RCC 7860 (cell line): ENCODE measurements at places on chromosomes 7 and 10.

GRCh38 chr7:95608359-95609173 is 12.2 kb upstream of the PDK4 start:
- peak; percentile 96 for DNase-seq

DNA sequence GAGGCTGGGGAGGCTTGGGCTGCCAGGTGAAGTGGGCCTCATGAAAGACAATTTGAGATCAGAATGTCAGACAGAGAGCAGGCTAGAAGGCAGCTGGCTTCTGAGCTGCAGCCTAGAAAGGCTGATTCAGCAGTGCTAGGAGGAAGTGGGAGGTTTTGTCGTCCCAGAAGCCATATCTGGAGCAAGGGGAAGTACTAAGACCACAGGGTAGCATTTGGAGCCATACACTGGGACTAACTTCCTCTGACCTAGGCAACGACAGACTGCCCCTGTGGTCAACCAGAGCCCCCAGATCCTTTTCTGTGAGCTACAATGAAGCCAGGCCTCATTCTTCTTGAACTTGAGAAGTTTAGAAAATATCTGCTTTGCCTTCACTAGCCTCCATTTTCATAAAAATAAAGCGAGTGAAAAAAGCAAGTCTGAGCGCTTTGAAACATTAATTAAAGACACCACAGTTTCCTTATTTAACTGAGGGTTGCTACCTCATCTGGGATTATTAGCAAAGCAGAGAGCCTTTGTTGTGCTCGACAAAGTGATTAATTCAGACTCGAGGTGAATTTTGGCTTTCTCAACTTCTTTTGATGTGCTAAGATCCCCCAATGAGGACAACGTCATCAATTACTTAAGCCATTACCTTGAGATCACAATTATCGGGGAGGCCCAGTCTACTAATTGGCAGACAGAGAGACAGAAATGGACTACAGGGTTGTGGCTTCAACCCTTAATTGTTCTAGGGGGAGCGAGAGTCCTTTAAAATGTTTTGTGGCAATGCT is 26.6 kb downstream of the TBXAS1 start:
- no peak for DNase-seq

DNA sequence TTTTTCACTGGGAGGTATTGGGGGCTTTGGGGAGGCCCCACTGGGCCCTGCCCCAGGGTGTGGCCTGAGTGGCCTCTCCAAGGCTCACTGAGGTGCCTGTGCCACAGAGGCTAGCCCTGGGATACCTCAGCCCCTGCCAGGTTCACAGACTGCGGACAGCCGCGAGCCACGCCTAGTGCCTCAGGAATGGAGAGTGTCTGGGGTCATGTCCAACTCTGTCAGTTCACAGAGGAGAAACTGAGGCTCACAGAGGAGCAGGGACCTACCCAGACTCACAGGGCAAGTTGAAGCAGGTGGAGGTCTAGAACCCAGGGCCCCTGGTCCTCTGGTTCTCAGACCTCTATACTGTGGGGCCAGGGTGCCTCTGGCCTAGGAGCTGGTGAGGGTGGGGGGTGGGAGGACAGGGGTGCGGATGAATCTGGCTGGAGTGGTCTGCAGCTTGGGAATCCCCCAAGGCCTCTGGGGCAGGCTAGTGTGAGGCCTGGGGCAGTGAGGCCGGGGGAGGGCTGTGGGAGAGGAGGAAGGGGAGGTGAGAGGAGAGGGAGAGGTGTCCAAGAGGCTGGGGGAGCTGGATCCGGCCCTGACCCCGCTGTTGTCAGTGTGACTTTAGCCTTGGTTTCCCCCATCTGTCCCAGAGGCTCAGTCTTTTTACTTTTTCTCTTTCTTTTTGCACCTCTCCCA is 20.0 kb downstream of the NEURL1 start:
- no peak for DNase-seq

GRCh38 chr7:16735020-16735419 is 18.5 kb upstream of the TSPAN13 start:
- DNase-seq: no peak

DNA sequence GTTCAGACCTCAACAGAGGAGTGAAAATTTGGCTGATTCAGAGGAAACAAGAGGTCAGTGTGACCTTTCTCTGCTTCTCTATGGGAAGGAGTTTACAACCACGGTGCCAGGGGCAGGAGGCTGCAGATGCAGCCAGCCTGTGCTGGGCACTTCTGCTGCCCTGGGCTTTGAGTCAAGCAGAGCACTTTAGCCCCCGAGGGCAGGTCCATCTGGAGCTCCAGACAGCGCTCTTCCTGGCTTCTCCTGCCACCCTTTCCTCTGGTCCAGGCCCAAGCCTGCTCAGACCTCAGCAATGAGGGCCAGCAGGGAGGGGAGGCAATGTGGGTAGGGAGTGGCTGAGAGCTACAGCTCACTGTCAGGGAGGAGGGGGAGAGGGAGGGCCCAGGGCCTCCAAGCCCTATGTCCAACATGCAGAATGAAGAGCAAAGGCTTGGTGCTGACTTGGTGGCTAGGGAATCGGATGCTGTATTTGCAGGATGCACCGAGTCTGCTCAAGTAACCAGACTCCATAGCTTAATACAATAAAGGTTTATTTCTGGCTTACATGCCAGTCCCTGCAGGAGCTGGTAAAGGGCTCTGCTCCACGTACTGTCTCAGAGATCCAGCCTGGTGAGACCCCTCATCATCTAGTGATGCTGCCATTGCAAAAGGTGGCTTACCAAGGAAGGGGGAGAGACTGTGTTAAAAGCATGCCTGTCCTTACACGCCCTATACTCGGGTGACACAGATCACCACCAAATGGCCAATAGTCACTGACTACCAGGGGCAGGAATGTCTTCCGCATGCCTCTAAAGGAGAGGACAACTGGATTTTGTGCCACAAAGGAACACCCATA is 481.6 kb downstream of the RPS24 start:
- no peak for DNase-seq

DNA sequence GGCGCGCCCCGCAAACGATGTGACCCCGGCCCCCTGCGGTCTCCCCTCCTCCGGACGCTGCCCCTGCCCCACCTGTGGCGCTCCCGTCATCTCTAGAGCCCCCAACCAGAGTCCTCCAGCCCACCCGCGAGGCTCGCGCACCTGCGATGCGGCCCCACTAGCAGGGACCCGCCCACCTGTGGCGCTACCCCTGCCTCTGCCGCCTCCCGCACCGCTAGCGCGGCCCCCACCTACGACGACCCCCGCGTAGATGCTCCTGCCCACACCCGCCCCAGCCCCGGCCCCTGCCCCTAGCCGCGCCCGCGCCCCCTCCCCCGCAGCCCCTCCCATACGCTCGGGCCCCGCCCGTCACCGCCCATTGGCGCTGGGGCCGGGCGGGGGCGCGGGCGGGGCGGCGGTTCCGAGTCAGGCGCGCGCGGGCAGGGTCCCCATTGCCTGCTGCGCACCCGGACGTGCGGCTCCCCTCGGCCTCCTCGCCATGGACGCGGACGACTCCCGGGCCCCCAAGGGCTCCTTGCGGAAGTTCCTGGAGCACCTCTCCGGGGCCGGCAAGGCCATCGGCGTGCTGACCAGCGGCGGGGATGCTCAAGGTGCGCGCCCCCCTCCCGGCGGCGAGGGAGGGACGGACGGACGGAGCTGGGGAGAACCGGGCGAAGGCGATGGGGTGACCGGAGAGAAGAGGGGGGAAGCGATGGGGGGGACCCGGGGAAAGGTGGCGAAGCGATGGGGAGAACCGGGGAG is at the start of gene PFKP:
Gene PFKP (plus strand): TSS at position 431 of the 741 bp plus-strand sequence. CDS start 48 bp downstream, at position 479.
- DNase-seq: no peak

DNA sequence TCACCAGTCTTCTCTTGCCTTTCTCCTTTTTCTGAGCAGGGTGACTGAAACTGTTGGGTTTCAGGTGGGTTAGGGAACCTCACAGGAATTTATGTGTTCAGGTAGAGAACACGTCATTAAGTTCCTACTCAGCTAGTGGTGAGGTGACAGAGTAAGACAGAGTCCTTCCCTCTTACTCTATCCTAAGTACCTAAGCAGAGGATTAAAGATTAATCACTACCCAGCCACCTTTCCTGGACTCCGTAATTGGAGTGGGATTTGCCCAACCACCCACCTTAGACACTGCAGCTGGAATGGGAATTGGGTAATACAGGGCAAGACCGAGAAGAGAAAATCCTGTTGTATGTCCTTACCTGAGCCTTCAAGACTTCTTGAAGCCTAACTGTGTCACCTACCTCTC is 158.1 kb downstream of the LRRC4 start:
- DNase-seq: no peak
